ENCODE measurements at places on chromosomes 6 and 20. TPM values are rescaled to one million over a fixed set of nuclear protein-coding genes. Genes with fewer than 3 reads are reported as not detected.

The SLC22A2 gene
- total RNA-seq = not detected

- peak; percentile 7 for DNase-seq
These were observed 494.7 kb upstream of the MAP3K7 start for GRCh38 chr6:91081452-91082067.

DNA sequence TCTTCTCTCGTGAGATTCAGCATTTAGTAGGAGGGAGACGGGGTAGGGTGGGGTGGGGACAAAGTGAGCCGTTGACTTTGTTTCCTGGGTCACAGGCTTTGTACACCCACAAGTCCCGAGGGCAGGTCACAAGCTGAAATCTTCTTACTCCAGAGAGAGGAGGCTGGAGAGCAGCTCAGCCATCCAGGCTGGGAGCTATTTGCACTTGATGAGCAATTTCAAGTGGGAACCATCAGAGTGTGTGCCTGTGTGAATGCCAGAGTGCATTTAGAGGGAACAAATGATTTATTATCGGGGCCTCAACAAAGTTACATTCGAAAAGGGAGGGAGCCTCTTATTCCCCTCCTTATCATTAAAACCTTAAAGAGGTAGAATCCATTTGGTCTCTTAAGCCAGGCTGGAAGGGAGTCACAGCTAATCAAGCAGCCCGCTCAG is 155.7 kb upstream of the JARID2 start:
- DNase-seq = no peak

DNA sequence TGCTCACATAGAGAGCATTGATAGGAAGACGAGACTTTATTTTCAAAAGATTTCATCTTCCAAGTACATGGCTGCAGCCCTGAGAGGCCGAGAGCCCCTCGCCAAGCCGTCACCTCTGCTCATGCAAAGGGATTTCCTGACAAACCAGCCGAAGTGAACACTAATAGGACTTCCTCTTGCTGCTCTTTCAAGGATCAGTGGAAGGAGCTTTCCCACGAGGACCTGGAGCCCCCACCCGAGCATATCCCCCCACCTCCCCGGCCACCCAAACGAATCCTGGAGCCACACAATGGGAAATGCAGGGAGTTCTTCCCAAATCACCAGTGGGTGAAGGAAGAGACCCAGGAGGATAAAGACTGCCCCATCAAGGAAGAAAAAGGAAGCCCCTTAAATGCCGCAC is 69.3 kb downstream of the PTPN1 start:
- DNase-seq = no peak

DNA sequence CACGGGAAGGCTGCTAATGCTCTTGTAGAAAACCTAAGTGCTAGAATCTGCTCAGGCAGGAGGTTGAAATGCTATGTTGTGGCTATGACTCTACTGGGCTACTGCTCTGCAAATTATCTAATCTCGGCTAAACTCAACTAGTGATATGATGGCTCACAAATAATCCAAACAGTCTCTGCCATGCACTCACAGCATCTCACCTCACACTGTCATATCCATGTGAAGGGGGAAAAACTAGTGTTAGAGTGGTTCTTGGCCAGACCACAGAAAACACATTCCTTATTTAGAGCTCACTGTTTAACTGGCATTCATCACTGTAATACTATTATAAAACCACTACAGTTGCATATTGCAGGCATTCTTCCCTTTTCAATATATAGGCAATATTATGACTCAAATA is 81.8 kb upstream of the DST start:
- no peak for DNase-seq

GRCh38 chr6:170018936-170019817 is 267.8 kb downstream of the ERMARD start:
- DNase-seq = no peak

- no peak for DNase-seq
These were observed 842.0 kb upstream of the FLRT3 start for GRCh38 chr20:15179381-15179780.

- DNase-seq = no peak
These were observed 48.6 kb downstream of the BFSP1 start for GRCh38 chr20:17482536-17482935.
